ENCODE measurements at places on chromosomes 5 and 9.

- no peak for DNase-seq
Measured at GRCh38 chr9:78559449-78559885, 262.5 kb downstream of the PSAT1 start.

DNA sequence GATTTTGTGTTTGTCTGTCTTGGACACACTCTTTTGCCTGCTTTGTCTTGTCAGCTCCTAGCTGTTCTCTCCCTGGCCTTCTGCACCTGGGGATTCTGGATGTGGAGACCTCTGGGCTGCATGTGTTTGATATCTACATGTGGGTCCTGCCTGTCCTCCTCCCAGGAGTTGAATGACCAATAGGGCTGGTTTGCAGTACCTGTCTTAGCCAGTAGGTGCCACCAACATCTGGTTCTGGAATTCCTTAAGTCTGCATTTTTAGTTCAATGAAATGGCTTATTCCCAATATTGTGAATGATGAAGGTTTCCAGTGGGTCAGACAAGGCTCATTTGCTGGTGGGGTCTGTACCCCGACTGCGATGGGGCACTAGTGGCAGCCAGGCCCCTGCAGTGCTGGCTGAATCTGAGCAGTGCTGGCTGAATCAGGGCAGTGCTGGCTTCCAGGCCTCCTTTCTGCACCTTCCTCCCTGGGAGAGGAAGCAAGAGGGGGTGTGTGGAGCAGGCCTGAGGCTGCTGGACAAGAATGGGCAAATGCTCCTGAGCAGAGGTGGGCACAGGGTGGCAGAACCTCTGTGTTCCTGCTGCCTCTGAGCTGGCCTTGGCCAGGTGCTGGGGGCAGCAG is 73.3 kb downstream of the RXRA start:
- no peak for DNase-seq

DNA sequence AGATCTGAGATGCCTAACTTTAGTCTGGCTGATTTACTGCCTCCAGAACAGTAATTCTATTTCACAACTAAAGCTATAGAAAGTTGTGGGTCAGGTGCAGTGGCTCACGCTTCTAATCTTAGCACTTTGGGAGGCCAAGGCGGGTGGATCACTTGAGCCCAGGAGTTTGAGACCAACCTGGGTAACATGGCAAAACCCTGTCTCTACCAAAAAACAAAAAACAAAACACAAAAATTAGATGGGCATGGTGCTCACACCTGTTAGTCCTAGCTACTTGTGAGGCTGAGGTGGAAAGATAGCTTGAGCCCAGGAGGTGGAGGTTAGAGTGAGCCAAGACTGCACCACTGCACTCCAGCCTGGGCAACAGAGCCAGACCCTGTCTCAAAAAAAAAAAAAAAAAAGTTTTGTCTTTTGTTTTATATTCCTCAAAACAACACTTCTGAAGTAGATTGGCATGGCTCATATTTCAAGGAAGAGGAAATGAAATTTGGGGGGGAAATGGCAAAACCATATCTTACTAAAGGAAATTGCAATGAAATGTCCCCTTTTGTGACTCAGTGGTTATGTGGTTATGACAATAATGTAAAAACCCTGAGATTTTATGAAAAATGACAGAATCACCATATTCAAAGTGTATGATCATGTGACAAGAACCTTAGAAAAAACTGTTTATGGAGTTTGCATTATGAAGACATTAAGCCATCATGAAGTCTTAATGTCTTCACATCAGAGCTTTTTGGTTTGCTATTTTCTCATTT is 16.2 kb downstream of the FNBP1 start:
- no peak for DNase-seq

GRCh38 chr5:8114597-8115266 is 245.8 kb downstream of the MTRR start:
- no peak for DNase-seq

- no peak for DNase-seq
Measured at GRCh38 chr9:137432687-137433348, 8.3 kb downstream of the ENTPD8 start.

- peak; percentile 9 for DNase-seq
Measured at GRCh38 chr5:154972476-154973080, 31.7 kb downstream of the MRPL22 start.

DNA sequence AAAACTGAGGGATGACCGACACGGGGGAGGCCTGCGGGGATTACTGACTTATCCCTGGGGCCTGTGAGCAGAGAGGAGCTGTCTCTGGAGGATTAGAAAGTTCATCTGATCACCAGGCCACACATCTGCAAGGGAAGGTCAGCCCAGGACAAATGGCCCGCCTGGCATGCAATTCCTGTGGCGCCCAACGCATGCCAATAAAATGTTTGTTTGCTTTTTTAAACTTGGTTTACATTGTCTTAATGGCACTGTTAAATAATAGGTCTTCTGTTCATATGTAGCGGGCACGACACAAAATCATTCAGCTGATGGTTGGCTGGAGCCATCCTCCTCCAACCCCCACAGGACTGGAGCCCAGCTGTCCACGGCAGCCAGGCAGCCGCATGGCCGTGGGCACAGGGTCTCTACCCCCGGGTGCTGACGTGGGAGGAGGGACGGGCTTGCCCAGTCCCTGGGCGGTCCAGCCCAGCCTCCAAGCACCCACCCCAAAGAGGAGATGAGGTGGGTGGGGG is 41.0 kb upstream of the SLC12A7 start:
- no peak for DNase-seq

DNA sequence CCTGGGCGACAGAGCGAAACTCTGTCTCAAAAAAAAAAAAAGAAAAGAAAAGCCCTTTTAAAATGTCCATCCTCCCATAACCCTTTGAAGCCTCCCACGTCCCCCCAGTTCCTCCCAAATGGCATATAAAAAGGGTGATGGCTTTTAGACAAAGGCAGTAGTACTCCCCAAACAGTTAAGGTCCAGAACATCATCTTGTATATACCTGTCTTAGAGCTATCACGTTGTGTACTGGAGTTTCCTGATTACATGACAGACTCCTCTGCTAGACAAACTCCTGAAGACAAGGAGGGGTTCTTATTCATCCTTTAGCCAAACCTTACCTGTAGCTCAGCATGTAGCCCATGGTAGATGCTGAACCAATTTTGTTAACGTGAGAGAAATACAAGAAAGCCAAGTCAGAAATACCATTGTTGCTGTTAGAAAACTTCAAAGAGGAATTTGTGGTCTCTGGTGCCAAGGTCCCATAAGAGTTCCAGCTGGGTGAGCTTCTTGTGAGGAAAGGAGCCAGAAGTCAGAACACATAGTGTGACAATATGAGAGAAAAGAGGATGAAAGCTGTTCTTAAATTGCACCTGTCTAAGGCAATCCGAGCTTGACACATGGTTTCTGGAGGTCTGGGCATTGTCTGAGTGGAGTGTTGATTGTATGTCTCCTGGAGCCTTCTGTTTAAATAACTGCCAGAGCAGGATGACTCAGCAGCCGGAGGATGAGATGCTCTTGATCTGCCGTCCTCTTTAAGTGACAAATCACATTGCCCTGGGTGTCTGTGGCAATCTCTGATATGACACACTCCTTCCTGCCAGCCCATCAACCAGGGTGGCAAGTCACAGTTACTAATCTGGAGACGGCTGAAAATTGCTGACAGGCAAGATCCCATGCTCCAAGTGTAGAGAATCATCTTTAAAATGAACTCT is 69.1 kb downstream of the ARRDC3 start:
- peak; percentile 77 for DNase-seq

GRCh38 chr5:107228226-107228625 is 442.5 kb downstream of the EFNA5 start:
- no peak for DNase-seq

DNA sequence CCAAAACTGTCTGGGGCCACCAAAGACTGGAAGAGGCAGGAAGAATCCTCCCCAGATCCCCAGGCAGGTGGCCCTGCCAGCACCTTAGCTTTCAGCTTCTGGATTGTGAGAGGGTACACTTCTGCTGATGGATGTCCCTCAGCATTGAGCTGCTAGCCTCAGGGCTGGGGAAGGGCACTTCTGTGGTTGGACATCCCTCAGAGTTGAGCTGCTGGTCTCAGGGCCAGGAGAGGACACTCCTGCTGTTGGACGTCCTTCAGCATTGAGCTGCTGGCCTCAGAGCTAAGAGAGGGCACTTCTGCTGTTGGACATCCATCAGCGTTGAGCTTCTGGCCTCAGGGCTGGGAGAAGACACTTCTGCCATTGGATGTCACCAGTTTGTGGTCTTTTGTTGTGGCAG is 83.8 kb upstream of the FCN1 start:
- no peak for DNase-seq

GRCh38 chr9:18233776-18234445 is 240.0 kb upstream of the ADAMTSL1 start:
- no peak for DNase-seq

DNA sequence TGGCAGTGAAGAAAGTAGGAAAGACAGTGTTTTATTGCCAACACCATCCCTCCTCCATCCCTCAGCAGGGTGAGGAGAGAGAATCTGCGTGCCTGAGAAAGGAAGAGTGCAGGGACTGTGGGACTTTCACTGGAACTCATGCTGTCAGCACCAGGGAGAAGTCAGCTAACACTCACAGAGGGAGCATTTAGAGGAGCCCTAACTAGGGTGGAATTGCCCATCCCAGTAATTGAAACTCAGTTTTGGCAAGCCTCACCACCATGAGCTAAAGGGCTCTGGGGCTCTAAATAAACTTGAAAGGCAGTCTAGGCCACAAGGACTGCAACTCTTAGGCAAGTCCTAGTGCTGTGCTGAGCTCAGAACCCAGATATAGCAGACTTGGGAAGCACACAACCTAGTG is 622.3 kb downstream of the SEMA5A start:
- no peak for DNase-seq

GRCh38 chr5:80509362-80509761 is 21.5 kb downstream of the FAM151B start:
- DNase-seq = no peak

Measured in stimulated activated naive CD8-positive, alpha-beta T cell treated with anti-CD3 and anti-CD28 coated beads, Interleukin-15, Interleukin-2, amounts not matched to agents 100 U/mL and 50 U/mL, for 24 hours (primary cell).